ENCODE measurements at places on chromosomes 6 and 20.
A peak's percentile ranks its signal among the peaks of the same experiment; 100 is the strongest.

DNA sequence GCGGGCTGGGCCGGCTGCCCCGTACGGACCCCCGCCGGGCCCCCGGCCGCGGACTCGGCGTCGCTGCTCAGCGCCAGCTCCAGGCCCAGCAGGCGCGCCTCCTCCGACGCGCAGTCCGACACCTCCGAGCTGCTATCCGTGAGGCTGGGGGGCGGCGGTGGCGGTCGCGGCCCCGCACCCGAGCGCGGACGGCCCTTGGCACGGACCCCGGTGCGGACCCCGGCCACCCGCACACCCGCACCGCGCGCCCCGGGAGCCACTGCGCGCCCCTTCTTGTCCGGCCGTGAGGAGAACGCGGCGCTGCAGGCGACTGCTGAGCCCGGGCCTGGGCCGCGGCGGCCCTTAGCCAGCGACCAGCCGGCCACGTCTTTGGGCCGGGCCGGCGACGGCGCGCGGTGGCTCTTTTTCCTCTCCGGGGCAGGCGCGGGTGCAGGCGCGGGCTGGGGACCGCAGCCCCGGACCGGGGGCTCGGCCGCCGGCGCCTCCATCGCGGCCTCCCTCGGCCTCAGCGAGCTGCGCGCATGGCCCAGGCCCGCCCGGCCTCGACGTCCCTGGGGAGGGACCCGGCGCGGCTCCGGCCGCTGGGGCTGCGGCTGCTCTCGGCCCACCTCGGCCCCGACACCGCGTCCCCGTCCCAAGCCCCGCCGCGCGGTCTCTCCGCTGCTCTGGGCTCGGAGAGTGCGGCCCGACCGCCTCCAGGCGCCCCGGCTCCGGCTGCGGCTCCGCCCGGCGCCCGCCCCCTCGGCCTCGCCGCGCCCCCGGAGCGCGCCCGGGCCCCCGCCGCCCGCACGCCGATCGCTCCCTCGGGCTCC lies 12.9 kb upstream of the TLDC2 start:
- no peak for DNase-seq

DNA sequence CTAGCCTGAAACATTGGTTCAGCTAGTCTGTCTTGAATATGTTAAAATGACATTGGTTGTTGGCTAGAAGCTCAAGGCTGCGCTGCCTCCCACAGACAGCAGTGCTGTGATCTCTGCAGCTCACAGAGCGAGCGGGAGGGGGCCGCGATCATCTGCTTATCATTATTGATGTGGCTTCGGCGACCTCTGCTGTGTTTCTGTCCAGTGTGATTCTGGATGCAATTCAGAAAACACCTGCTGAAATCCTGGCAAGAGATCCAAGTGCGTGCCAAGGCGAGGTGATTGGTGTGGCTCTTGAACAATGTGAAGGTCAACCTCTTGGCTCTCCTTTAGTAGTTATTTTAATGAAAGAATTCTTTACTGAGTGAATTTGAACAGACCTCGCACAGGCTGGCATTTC lies 142.3 kb upstream of the SASH1 start:
- DNase-seq = no peak

- no peak for DNase-seq
These were observed 43.1 kb downstream of the MBOAT1 start for GRCh38 chr6:20169119-20169557.

DNA sequence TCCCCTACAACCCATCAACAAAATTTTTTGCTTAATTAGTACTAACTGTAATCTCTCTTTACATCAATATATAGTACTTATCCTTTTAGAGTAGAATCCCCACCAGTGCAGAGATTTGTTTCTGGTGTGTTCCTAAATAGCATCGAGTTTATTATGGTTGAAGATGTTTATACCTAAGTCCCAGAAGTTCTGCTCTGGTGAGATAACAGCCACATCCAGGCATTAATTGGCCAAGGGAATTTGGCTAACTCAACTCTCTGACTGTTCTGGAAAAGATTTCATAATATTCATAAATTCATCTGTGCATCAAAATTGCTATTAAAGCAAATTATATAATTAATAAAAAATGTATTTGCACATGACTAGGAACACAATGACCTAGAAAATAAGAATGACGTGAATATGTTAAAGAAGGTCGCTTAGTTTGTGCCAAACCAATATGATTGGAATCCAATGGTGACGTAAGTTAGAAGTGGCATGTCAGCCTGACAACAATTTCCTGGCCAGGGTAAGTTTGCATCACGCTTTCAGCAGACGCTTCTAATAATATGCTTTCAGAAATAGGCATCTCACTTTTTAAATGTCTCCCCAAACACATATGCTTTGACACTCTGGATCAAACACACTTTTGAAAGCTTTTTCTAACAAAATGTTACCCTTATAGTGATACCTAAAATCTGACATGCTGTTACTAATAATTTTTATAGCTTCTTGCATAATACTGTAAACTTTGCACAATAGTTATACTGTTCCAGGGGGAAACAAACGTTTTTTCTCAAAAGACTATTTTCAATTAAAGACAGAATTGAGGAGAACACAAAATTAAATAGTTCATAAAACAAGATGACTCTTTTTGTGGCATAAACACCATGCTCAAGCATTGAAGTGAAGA lies 236.7 kb downstream of the TENT5A start:
- no peak for DNase-seq

DNA sequence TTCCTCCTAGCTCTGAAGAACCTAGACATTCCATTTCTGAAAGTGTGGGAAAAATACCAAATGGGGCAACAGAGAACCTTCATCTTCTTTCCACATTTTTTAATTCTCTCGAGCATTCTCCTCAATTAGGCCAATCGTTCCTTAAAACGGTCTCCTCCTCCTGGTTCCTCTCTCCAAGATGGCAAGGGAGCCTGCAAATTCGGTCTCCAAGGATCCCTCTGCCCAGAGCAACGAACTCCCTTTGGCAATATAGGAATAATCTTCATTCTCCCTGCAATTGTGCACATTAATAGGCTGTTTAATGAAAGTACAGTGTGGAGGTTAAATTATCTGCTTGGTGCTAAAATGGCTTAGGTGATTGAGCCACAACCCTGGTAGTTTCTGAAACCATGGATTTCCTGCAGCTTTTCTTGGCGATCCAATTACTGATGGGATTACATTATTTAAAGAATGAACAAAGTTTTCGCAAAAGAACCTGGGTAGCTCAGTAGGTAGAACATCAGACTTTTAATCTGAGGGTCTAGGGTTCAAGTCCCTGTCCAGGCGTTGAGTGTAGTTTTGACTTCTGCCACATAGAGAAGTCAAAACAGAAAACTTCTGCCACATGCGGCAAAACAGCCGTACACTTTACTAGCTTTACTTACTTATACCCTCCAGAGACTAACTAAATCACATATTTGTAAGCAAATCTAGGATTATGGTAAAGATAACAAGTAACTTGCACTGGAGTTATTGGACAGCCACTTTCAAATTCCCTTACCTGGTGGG lies 102.9 kb upstream of the ZNF184 start:
- no peak for DNase-seq

- peak; percentile 29 for DNase-seq
These were observed 22.4 kb upstream of the BACH2 start for GRCh38 chr6:90319044-90319443.

DNA sequence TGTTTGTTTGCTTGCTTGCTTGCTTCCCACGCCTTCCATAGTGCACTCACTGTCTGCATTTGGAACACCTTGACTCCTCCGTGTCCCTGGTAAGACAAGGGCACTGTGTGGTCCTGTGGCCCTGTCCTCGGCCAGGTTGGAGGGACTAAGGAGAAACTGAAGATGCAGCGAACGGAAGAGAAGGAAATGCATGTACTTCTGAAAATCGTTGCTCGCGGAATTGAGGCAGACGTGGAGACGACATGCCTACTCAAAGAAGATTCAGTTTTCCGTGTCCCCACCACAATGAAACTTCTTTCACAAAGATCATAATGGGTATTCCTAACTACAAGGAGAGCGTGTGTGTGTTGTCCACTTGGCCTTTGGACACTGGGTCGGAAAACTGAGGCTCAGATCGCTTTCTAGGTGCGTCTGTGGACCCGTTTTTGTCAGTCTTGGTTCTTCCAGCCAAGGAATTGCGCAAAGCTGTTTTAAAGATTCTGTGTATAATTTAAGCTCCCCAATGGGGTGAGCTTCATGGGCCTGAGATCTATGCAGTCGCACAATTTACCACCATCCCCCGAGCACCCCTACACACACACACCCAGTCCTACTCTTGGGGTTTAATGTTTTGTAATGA lies 120.4 kb upstream of the ZNF184 start:
- DNase-seq = no peak

DNA sequence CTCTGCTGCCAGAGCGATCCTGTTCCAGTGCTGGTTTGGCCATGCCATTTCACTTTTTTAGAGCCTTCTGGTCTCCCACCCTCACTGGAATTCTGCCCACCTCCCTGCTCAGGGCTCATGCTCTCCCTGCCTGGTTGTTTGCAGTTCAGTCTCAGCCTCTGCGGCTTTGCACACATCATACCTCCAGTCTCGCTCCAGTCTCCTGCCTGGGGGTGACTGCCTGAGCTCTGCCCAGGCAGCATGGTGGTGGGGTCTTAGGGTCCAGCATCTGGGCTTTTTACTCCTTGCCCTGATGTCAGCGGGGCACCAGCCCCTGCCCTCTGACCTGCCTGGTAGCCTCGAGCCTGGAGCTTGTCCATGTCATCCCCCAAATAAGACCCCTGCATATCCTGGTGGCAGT lies 30.9 kb downstream of the CD83 start:
- DNase-seq = no peak

DNA sequence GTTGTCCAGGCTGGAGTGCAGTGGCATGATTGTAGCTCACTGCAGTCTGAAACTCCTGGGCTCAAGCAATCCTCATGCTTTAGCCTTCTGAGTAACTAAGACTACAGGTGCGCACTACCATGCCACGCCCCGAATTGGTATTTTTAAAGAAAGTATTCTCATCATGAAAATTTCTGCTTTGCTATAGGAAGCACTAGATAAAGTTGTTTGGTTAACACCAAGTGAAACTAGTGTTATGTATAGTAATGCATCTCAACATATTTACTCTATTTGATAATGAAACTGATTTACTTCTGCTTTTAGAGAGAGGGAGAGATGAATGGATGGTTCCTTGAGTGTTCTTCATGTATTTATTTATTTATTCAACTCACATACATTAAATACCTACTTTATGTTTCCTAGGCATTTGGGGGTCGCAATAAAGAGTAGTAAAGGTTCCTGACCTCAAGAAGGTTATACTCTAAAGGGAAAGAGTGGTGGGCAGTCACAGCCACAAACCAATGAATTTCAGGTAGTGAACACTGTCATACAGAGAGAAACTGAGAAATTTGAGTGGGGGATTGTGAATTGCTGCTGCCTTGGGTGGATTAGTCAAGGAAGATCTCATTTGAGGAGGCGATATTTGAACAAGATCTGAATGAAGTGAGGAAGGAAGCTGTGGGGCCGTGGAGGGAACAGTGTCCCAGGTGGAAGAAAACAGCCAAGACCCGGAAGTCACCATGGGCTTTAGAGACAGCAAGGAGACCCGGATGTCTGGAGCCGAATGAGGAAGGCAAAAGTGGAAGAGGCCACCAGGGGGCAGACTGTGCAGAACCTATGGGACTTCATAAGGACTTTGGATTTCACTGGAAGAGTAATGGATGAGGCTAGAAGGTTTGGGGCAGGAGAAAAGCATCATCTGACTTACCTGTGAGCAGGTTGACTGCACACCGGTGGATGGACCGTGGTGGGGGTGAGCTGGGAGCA lies 185.6 kb downstream of the TSHZ2 start:
- no peak for DNase-seq

GRCh38 chr6:100461917-100462705 lies 2.6 kb downstream of the SIM1 start:
- no peak for DNase-seq

- DNase-seq = peak; percentile 19
These were observed 405.3 kb downstream of the MAFB start for GRCh38 chr20:40283689-40284088.

DNA sequence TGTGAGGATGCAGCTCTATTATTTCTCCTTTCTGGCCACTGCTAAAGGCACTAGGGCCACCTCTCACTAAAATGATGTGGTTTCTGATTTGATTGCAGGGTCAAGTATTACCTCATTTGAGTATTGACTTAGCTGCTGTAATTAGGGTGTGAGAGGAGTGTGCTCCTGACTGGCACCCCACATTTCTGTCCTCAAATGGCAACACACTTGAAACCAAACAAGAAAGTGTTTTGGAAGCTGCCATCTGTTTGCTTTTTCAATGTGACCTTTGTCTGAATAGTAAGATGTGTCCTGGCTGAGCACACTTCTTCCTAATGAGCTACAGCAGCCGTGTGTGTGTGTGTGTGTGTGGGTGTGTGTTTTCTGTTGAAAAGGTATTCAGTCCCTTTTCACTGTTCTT lies 62.8 kb upstream of the SCP2D1 start:
- no peak for DNase-seq

DNA sequence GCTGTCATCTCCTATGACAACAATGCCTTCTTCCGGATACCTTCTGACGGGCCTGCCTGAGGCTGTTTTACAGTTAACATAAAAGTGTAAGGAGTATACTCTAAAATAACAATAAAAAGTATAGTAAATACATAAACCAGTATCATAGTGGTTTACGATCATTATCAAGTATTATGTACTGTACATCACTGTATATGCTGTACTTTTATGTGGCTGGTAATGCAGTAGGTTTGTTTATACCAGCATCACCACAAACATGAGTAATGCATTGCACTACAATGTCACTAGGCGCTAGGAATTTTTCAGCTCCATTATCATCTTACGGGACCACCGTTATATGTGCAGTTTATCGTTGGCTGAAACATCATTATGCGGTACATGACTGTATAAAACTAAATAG lies 76.5 kb downstream of the VEGFA start:
- DNase-seq = no peak

Data from umbilical cord (tissue), 2 donors.